ENCODE measurements at places on chromosomes 16 and 17.

DNA sequence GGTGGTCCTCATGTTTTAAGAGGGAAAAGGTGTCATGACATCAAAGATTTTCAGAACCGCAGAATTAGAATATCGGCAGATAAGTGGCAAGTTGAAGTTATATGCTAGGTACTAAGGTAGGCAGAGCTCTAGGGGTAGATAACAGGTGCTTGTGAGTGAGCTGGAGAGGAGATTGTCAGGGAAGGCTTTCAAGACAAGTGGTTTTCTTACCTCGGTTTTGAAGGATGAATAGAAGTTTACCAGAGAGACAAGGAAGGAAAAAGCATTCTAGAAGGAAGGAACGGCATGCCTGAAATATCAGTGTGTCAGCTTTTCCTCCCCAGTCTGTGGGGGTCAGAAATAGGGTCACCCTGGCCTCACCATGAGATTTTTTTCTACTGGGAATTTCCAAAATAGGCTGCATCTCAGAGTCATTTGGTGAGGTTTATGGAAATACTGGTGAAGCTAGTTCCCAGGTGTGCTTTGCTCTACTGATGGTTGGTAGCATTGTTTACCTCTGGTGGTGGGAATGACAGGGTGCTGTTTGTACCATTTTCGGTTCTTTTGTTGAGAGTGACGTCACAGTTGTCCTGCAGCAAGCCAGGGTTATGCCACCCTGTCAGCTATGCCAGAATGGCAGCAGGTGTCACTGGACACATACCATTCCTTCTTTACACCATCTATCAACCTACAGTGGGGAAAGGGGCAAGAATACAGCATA lies 112.5 kb downstream of the MSI2 start:
- DNase-seq, result no peak

GRCh38 chr16:84986102-84986501 lies 25.2 kb downstream of the ZDHHC7 start:
- no peak for DNase-seq

DNA sequence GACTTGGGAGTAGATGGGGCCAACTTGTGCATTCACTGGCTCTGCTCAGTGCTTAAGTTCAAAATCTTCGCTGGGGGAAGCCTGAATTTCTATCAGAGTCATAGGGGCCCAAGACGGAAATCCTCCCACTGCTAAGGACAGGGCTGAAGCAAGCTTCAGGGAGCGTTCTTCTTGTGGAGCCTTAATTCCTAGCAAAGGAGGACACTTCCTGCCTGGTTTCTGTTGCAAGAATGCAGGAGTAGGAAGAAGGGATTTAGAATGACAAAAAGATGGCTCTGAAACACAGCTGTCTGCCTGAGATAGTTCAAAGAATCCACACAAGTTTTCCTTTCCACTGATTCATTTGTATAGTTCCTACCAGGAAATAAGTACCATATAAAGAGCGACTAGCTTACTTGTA lies 26.4 kb downstream of the PSME3IP1 start:
- no peak for DNase-seq

DNA sequence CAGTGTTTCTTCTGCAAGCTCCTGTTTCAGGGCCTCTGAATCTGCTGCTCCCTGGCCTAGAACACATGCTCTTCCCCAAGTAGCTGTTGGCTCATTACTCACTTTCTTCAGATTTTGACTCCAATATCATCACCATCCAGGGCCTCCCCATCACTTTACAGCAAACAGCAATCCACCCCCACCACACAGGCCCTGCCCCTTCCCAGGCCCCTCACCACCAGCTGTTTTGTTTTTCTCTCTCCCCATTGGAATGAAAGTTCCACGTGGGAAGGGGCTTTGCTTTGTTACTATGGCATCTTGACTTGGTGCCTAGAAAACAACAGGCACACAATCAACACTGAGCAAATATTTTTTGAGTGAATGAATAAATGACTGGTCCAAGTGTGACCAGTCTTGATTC lies 4.0 kb downstream of the TMEM170A start:
- DNase-seq, result no peak

DNA sequence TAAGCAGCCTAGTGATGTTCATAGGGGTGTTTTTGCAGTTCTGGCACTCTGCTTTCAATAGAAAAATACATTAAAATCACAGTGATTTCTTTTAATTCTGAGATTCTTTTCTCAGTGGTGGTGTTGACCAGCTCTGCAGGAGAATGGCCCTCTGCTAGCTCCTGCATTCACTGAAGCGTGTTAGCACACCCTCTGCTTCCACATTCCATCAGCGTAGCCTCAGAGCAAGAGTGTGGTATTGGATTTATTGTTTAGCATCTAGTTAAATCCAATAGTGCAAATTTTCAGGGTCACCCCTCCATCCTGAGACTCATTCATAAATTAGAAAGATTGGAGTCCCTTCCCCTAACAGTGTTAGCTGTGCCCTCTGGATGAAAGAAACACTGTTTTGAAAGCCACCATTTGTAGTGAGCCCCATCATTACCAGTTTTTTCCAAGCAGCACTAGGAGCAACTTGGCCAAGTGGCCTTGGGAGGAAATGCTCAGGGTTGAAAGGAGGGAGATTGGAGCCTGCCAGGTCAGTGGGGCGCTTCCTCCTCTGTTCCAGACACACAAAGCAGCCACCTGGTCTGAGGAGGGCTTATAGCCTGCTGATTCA lies 45.7 kb downstream of the B9D1 start:
- DNase-seq, result no peak

- peak; percentile 86 for DNase-seq
Observed at GRCh38 chr17:8162233-8162996, at the start of gene VAMP2. VAMP2 (minus strand) TSS chr17:8162948; CDS start chr17:8162879, 69 bp downstream.

DNA sequence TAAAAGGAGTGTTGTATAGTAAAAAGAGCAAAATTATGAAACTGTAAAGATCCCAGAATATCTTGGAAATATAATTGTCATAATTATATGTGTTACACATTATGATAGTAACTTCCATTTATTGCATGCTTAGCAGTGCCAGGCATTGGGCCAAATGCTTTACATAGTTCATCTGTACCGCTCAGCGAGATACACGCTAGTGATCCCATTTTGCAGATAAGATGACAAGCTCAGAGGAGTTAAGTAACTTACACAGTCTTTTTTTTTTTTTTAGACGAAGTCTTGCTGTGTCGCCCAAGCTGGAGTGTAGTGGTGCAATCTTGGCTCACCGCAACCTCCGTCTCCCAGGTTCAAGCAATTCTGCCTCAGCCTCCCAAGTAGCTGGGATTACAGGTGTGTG lies 6.8 kb upstream of the EZH1 start:
- DNase-seq, result no peak
